ENCODE measurements at places on chromosomes 11 and 22.

- no peak for DNase-seq
These were observed 14.8 kb downstream of the CD59 start for GRCh38 chr11:33721426-33721825.

DNA sequence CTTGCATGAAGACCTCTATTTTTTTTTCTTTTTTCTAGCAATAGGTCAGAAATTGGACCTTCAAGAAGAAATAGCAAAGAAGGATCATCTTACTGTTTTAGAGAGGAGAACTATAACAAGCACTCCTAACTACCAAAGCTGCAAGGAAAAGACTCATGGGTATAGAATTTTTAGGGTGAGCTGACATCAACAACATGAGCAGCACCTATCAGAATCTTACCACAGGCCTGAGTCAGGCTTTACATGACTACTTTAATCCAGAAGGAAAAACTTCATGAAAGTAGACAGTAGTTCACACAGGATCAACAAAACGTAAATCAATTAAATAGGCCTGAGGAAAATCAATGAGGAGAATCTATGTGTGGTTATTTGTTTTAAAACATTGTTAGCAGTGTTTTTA is 130.5 kb downstream of the FAM76B start:
- no peak for DNase-seq

DNA sequence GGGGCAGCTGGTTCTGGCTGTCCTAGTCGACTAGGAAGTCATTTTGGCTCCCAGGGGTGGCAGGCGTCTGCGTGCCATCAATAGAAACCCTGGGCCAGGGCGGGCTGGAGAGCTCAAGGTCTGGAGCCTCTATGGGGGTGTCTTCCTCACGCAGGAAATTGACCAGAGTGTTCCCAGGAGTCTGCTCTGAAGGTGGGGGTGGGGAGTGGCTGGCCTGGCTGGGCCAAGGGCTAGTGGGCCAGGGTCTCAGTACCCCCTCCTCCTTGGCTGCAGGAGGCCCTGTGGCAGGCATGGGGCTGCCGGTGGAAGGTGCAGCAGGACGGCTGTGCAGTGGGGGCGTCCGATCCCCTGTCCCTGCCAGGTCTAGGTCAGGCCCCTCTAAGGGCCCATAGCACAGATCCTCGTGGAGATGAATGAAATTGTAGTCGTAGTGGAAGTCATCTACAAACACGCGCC is 64.6 kb downstream of the ARFGAP3 start:
- DNase-seq, result no peak

GRCh38 chr11:30549565-30549964 is 36.6 kb downstream of the MPPED2 start:
- DNase-seq, result no peak

DNA sequence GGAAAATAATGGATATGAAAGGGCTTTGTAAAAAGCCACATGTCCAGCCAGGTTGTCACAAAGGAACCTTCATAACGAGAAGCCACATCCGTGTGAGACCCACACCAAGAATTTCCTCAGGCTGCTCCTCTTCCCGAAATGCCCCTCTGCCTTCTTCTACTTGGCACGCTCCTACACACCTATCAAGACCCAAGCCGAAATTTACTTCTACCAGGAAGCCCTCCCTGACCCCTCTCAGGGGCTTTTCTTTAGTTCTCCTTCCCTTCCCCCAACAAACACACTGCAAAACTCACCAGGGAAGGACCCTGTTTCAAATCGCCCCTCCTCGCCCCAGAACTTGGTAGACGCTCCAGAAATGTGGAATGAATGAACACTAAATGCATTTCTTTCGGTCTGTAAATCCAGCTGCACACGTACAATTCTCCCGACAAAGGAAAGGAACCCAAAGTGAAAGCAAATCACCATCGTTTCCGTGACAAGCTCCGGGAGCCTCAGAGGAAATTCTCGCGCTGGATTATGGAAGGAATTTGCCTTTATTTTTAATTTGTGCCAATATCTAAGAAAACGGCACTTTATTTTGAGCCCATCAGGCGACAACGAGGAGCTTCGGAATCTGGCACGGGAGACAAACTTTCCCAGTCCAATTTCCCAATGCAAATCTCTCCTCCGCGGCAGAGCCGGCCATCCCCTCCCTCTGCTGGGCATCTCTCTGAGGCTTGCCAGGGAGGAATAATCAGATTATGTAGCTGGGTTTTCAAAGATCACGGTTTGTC is 13.2 kb upstream of the SHISAL1 start:
- no peak for DNase-seq

- no peak for DNase-seq
These were observed 14.5 kb downstream of the RGL4 start for GRCh38 chr22:23705358-23705757.

DNA sequence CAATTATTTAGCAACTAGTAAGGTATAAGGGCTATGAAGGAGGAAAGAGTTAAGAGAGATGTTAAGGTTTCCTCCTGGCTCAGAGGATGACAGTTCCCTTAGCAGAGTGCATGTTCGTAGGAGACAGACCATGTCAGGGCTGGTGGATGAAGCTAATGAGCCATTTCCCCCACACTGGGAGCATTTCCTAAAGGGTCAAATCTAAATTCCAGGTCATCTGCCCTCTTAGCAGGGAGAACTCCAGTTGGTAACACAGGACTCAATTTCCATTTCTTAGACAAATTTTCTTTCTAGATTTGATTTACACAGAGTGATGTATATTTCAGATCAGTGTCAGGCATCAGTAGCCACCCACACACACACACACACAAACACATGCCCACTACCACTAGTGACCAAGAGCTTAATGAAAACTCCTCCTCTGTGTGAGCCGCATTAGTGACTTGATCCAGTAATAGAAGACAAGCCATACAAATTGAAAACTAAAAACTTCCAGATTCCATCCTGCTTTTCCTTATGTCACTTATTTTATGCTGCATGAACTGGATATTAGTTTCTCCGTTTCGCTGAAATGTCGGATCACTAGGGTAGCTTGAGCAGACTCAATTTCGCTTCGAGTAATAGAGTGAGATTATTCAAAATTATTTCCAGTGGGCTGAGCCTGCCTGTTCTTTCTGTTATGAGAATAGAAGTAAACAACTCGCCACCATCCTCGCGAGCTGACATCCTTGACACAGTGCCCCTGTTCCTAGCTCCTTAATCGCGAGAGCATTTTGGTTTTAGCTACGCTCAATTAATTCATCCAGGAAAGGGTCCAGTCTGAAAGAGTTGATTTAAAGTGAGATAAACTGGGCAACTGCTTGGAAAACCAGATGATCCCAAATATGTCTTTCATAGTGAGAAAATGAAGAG is 582.6 kb downstream of the SOX6 start:
- no peak for DNase-seq

- DNase-seq, result no peak
These were observed 3.0 kb downstream of the LRP5 start for GRCh38 chr11:68315171-68315920.

GRCh38 chr11:28798286-28798685 is 690.1 kb downstream of the METTL15 start:
- DNase-seq, result no peak

- peak; percentile 28 for DNase-seq
These were observed 10.7 kb downstream of the OLFML1 start for GRCh38 chr11:7495882-7496551.

DNA sequence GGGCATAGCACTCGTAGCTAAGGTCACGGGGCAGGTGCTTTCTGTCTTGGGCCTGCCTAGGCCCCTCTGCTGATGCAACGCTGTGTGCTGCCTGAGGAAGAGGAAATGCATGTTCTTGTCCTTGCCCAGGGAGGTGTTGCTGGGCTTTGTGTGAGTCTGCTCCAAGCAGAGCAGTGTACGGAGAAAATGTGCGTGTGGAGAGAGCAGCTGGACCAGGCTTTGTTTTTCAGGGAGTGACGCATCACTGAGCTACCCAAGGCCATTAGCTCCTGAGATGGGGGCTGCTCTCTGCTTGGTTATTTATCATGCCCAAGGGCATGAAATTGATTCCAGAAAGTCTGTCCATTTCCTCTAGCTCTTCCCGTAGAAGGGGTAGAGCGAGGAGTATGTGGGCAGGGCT is 82.9 kb upstream of the THY1 start:
- DNase-seq, result no peak
